ENCODE measurements at places on chromosomes 3 and 15.

DNA sequence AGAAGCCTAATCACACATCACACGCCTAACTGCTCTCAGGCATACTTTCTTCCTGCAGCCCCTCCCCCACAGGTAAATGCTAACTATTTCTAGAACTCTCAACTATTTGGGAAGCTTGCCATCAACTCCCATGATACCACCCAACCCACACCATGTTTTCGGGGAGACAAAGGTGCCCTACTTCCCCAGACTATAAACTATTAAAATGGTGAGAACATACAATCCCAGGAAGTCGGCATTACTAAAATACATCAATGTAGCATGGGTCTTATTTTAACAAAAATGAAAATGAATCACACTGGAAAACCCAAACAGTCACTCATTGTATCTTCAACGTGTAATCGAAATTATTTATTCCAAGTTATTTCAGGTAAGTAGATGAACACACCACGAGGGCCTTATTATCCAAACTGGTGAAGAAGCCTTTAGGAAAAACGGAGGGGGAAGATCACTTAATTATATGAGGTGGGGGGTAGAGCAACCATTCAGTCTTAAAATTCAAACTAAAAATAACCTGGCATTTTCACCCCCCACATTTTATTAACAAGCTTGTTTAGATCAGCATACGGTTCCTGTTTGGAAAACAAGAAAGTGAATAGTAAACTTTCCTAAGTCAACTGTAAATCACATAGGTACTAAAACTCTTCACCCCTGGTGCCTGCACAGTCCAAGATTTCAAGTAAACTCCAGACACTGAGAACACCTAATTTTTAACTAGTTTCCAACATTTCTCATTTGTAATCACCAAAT, 1.9 kb downstream of the TBL1XR1 start:
- DNase-seq: no peak

GRCh38 chr15:66498501-66499386, 1.2 kb upstream of the SNAPC5 start:
- no peak for DNase-seq

DNA sequence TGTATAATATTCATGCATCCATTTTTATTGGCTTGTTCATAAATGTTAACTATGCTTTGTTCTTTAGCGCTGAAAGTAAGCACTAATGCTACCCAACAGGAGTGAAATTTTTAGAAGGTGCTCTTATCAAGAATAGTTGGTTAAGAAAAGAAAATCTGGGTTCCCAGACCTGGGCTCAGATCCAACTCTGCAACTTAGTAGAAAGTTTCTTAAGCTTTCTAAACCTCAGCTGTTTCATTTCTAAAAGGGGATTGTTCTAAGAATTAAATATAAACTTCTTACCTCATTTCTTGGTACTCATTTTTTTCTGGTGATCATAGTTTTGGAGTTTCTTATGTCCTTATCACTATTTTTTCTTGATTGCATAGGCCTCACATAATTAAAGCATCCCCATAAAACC, 12.1 kb downstream of the ARPP21 start:
- DNase-seq: no peak

- peak; percentile 47 for DNase-seq
Measured at GRCh38 chr3:14467814-14468620, 65.6 kb downstream of the SLC6A6 start.

DNA sequence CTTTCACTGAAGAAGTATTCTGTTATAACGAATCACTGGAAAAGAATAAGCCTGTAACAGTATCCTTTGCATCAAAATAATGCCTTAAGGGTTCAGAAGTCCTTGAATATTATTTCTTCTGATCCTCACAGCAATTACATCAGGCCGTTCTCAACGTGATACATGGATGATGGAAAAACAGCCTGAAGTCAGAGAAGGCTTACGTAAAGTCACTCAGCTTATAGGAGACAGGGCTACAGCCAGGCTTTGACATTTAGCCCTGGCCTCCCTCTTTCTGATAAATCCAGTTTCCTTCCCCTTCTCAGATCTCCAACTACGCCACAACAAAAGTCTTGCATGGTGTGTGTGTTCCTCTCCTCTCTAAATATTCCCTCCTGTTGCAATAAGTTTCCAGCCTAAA, 131.9 kb downstream of the ANO10 start:
- no peak for DNase-seq

- no peak for DNase-seq
Measured at GRCh38 chr15:78179286-78179840, 30.2 kb downstream of the IDH3A start.

DNA sequence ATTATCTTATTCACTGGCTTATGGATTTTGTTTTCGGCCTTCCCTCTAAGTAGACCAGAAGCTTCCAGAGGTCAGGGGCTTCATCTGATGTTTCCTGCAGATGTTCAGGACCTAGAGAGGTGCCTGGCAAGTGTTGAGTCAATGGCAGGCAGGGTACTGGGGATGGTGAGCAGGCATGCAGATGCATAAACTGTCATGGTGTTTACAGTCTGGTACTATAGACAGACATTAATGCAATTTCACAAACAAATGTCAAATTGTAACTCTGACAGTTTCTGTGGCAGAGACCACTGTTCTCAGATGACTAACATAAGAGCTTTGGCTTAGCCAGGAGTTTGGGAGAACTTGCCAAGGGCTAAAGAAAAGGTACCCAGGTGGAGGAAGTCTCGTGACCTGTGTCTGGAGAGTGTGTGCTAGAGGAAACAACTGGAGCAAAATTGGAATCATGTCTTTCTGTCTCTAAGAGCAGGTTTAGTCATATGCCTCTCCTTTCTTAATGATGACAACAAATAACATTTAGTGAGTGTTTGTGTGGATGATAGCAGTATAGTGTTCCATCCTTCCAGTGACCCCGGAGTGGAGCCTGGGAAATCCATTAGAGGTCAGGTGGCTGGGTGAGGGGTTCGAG, 53.7 kb upstream of the TRAK1 start:
- DNase-seq: no peak

GRCh38 chr3:183244219-183244618, 8.8 kb upstream of the B3GNT5 start:
- no peak for DNase-seq

DNA sequence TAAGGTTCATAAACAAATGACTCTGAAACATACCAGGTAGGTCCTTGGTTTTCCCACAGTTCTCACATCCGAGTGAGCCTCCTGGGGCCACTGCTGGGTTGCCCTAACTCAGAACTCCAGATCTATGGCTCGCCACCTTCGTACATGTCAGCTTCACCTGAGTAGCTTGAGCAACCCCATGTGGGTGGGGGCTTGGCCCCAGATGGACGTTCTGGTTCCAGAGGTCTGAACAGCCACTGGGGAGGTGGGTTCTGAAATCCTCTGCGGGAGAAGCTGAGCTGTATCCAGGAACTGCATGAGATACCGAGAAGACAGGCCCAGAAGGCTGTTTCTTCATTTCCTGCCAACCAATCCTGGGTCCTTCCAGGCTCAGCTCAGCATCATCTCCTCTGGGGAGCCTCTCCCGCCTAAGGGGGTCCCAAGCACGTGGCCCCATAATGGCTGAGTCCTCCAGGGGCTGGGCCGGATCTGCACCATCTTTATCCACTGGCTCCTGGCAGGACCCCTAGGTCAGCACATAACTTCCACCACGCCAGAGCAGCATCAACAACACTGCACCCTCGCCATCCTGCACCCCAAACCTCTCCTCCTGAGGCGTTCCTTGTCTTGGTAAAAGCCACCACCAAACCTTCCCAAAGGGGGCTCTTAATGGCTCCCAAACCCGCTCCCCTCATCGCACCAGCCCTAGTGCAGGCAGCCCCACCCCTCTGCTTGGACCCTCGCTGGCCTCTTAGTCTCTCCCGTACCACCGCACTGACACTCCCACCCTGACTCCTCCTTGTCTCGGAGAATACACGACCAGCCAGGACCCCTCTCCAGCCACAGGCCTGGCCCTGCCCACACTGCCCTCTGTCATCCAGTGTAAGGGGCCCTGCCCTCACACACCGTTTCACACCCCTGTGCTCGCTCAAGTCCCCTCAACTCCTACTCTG, 39.8 kb downstream of the PCSK6 start:
- no peak for DNase-seq
